ENCODE measurements at places on chromosomes 6 and 20.
A peak's percentile ranks its signal among the peaks of the same experiment; 100 is the strongest.

DNA sequence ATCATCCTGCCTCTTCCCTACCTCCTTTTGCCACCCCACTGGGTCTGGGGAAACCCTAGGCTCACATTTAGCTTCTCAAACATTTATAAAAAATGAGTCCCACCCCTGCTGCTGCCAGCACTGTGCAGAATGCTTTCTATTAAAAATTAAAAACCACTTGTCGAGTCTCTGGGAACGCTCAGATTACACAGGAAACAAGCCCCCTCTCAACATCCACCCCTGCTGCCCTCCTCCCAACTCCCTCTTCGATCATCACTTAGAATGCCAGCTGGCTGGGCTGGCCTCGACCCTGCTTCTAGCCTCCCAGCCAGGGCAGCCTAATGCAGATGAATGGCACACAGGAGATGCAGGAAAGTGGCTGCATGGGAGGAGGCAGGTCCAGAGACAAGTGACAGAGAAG, 75.8 kb downstream of the CDH22 start:
- DNase-seq, result no peak

DNA sequence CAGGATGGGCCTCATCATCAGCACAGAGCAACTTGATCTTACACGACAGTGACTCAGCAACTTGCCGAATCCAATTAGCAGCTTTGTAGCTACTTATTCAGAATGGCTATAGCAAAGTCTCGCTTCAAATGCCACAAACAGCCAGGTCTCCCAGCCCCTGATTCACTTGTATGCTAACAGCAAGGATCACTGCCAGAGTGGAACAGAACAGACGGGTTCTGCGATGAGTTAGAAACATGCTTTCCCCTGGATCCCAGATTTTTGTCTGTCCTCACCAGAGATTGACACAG, 254.4 kb downstream of the NRN1 start:
- DNase-seq, result no peak

DNA sequence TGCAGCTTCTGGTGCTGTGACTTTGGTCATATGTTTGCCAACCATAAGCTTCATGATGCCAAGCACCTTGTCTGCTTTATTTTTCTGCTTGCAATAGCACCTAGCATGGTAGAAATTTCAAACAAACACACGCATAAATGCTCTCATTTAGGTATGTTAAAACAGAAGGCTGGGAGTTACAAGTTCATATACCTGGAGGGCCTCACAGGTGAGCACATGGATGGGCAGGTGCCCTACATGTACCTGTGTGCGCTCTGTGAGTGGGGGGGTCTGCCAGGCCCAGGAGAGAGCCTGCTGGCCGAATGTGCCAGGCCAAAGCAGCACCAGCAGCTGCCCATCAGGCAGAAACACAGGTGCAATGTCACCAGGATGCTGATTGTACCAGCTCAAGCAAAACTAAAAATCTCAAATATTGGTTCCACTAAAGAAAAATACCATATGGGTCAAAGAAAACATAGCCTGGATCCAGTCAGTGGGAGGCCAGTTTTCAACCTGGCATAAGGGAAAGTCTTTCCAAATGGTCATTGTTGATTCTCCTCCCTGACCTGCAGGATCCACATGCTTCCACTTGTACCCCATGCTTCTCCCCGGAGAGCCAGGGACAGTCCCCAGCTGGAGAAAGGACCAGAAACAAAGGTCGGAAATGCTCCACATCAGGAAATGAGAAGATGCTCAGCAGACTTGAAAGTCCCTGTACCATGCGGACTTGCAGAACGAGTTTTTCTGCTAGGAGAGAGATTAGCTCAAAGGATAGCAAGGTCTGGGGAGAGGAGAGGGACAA, 7.2 kb upstream of the PFDN4 start:
- DNase-seq, result no peak

- DNase-seq, result no peak
These were observed 16.4 kb downstream of the ANKEF1 start for GRCh38 chr20:10051185-10051584.

GRCh38 chr6:125154761-125155135, 1.2 kb downstream of the TPD52L1 start:
- DNase-seq, result peak; percentile 42

- DNase-seq, result no peak
These were observed 540.0 kb upstream of the JARID2 start for GRCh38 chr6:14705841-14706377.

DNA sequence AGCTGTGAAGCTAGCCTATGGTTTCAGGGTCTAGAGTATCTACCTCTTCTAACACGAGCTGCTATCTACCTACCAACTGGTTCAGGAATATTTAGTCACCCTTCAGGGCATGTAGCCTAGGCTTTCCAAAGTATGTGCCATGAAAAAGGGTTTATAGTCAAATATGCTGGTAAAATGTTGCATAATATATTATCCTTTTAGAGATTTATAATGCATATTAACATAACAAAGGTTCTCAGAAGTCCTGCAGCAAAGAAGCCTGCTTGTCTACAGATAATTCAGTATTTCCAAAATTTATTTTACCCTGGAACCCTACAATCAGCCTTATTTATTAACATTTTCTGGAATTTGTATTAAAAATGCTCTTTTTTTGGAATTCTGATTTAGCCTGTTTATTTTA, 56.0 kb downstream of the PRDM13 start:
- no peak for DNase-seq

GRCh38 chr20:32709632-32710121, 33.6 kb downstream of the COMMD7 start:
- DNase-seq, result no peak

All from erythroblast (primary cell).